ENCODE measurements at places on chromosomes 6 and 20.

GRCh38 chr20:57316795-57317201 is 12.8 kb upstream of the SPO11 start:
- DNase-seq: no peak

DNA sequence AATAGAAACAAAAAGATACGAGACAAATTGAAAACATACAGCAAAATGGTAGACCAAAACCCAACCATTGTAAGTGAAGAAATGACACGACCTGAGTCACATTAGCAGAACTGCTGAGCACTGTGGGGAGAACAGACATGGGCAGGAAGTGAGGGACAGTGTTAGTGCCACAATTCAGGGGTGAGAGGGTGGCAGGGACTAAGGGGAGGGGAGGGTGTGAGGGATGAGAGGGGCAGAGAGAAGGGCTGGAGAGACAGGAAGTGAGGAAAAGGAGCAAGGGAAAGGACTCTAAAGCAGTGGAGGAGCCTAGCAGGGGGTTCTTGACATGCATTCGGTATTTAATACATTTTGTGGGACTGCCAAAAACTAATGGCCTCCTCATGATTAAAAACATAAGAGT is 45.0 kb upstream of the TRIM26 start:
- DNase-seq: no peak

DNA sequence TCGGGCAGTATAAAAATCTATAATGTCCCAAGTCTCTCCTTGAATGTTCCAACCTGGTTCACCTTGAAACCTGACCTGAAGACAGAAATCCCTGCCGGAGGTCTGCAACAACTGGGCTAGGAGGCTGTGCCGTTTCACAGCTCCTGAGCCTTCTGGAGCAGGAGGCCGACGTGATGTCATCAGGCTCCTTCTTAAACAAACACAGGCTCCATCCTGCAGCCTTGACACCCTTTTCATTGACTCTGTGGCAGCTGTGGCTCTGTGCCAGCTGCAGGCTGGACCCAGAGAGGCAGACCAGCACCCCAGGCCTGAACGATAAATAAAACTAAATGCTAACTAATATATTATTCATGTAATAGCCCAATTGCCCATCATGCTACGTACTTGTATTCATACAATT is 483.9 kb downstream of the CD83 start:
- DNase-seq: no peak

DNA sequence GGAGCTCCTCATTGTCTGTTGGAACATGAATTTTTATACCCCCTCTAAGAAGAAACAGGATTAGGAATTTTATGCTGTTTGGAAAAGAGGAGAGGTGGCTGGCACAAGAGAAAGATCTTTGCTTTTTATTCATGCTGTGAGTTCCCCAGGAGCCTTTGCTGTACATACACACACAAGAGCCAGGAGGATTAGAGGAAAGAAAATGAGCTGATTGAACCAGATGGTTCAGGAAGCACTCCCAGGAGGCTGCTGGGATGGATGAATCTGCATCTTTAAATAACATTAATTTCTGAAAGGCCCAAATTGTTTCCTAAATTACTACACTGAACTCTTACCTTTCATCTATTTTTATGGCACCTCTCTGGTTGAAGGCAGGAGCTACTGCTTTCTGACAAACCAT is 20.1 kb upstream of the TCP11 start:
- DNase-seq: no peak

DNA sequence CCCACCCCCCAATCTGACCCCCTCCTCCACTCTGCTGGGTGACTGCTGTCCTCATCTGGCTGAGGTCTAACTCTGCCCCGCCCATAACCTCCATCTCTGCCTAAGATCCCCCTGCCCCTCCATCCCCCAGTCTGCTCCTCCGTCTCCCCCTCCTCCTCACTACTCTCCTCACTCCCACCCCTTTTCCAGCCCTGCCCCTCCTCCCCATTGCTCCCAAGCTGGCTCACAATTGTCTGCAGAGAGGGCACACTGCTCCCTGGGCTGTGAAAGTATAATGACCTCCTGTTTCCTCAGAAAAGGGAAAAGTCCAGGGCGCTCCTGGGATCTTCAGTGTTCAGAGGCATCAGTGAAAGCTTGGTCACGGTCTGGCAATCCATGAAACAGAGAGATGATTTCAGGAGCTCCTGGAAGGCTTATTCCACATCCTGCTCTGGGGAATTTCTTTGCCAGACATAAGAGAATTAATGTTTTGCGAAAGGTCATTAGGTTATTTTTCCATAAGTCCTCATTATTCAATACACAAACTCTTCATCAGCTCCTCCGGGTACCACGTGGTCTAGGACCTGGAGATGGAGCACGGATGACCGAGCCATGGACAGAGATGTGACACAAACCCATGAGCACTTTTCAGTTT is 21.5 kb downstream of the CST5 start:
- DNase-seq: no peak

GRCh38 chr6:141252828-141253608 is 879.7 kb upstream of the GJE1 start:
- DNase-seq: no peak

DNA sequence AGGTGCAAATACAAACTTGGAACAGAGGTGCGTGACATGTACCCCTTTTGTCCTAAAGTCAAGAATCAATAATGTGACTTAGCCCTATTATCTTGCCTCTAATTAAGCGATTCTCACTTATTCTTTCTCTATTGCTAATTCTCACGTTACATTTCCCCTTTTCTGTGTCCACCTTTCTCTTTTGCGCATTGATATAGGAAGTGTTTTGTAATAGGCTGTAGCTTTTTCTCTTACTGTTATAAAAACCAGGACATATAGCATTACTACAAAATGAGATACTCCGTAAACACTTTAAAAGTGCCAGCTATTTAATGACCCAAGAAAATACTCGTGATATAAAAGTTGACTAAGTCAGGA is 669 bp upstream of the TMEM30A start:
- DNase-seq: no peak
